PC-3 (cell line): ENCODE measurements at places on chromosomes 13 and 19. TPM values are rescaled to one million over a fixed set of nuclear protein-coding genes. Genes with fewer than 3 reads are reported as not detected.

Gene ADGRE2
- 2.5 and 4.2 TPM in 2 replicates for total RNA-seq

- H3K27me3 ChIP-seq = no peaks in the 10 kb centered on the region
- no peaks in the 10 kb centered on the region for H3K4me1 ChIP-seq
- no peak for DNase-seq
- no peak overlapping the region for H3K27ac ChIP-seq
- no peak overlapping the region for H3K4me3 ChIP-seq
These were observed 16.6 kb upstream of the SHKBP1 start for GRCh38 chr19:40560092-40560507.

DNA sequence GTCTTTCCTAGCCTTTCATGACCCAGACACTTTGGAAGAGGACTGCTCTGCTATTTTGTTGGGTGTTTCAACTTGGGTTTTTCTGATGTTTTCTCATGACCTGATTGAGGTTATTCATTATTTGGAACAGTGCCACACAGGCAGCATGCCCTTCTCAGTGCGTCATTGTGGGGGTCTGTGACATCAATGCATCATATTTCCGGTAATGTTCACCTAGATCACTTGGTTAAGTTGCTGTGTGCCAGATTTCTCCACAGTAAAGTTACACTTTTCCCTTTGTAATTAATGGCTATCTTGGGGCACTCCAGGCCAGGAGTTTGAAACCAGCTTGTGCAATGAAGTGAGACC, 124.4 kb downstream of the SIPA1L3 start:
- peak overlapping the region; percentile 55 for H3K27ac ChIP-seq
- DNase-seq = peak; percentile 14
- H3K4me3 ChIP-seq = no peak overlapping the region

DNA sequence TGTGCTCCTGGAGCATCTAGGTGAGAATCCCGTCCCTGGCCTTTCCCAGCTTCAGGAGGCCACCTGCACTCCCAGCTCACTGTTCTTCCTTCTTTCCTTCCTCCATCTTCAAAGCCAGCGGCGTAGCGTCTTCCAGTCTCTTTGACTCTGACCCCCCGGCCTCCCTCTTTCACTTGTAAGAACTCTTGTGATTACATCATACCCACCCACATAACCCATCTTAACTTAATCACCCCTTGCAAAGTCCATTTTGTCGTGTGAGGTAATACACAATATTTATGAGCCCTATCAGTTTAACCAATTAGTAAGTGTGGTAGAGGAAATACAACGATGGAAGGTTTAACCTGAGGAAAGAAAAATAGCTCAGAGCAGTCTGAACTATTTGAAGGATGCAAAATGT, 4.6 kb upstream of the CDC16 start:
- H3K27me3 ChIP-seq = no peaks in the 10 kb centered on the region
- no peaks in the 10 kb centered on the region; the same call in 1 of the 2 replicates for H3K36me3 ChIP-seq
- no peak overlapping the region for H3K27ac ChIP-seq
- no peak overlapping the region for H3K4me3 ChIP-seq

- H3K4me3 ChIP-seq = peak within 1 kb of the TSS; percentile 59; the same call in 1 of the 2 replicates
- no peak within 1 kb of the TSS for H3K27ac ChIP-seq
- H3K27me3 ChIP-seq = peaks cover 14% of the 10 kb centered on the region; the same call in 1 of the 2 replicates
- no peaks in the 10 kb centered on the region for H3K36me3 ChIP-seq
- DNase-seq = no peak
- H3K4me1 ChIP-seq = peaks cover 7% of the 10 kb centered on the region; the same call in 1 of the 2 replicates
These were observed at the start of gene ELAVL3 for GRCh38 chr19:11480715-11481533. TSS of gene ELAVL3 (minus strand) at chr19:11481046. CDS start at chr19:11480608, 438 bp downstream.

- H3K27me3 ChIP-seq = no peaks in the 10 kb centered on the region
- H3K27ac ChIP-seq = no peak overlapping the region
- H3K4me3 ChIP-seq = no peak overlapping the region
- no peaks in the 10 kb centered on the region for H3K4me1 ChIP-seq
These were observed 29.2 kb downstream of the PHF11 start for GRCh38 chr13:49524740-49525501.

DNA sequence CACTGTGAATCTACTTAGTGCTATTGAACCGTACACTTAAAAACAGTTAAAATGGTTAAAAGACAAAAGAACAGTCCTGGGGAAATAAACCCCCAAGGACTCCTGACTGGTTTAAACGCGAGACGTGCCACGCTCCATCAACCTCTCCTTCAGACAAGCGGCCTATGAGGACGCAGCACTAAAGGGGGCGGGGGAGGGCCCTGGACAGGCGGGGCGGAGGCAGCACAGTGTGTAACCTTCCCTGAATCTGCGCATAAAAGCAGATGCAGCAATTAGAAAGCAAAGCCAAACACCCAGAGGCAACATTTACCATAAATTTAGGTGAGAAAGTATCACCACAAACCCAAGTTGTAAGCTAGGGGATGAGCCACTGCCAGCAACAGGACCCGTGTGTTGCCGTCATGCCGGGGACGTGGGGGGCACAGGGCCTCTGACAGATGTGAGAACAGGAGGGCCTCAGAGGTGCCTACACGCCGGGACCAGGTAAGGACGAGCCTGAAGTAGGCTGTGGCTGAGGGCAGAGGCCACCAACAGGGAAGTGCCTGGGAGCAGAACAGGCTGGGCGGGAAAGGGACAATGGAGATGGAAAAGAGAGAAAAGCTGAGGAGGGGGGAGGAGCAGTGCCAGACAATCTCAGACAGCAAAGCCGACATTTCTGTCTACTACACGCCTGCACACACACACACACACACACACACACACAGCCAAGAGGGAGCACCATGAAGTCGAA, 15.3 kb upstream of the ADPRHL1 start:
- H3K36me3 ChIP-seq = no peaks in the 10 kb centered on the region
- DNase-seq = no peak
- H3K4me1 ChIP-seq = no peaks in the 10 kb centered on the region
- H3K27me3 ChIP-seq = no peaks in the 10 kb centered on the region

DNA sequence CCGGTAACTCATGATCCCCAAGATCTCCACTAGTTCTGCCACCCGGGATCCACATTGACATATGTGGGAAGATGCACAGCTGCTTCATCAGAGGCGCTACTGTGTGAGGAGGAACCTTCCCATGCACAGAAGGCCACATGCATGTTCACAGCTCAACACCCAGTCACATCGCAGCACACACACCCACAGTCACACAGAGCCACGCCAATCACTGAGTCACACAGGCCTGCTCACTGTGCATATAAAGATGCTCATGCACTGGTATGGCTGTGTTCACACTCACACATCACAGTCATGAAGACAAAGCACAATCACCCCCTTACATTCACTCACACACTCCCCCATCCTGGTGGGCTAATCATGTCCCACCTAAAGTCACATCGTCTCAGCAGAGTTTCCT, 9.8 kb downstream of the CLC start:
- DNase-seq = no peak
- H3K4me1 ChIP-seq = no peaks in the 10 kb centered on the region
- no peak overlapping the region for H3K4me3 ChIP-seq

Gene PGLYRP1
- not detected in 2 replicates for total RNA-seq

DNA sequence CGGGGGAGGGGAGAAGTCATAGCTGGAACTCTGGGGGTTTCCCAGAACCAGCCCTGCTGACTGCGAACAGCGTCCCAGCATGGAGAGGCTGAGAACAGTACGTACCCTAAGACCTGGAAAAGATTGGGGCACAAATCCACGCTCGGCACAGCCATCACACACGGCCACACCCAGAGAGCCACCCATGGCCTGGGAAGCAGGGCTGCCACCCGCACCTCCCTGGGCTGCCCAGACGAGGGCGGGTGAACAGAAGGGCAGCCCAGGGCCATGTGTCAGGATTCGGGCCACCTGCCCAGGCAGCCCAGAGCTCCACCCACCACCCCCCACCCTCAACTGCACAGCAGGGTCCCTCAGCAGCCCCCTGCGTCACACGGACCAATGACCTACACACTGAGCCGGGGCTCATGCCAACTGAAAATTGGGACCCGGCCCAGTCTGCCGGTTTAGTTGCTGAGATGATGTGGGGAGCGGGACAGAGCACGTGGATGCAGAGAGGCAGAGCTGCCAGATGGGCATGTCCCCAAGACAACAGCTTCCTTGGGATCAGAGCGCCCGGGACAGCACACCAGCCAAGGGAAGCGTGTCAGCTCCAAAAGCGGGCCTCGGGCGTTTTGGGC, 8.5 kb downstream of the UBXN6 start:
- no peaks in the 10 kb centered on the region for H3K36me3 ChIP-seq
- no peak overlapping the region for H3K4me3 ChIP-seq
- no peak for DNase-seq
- H3K27me3 ChIP-seq = no peaks in the 10 kb centered on the region

DNA sequence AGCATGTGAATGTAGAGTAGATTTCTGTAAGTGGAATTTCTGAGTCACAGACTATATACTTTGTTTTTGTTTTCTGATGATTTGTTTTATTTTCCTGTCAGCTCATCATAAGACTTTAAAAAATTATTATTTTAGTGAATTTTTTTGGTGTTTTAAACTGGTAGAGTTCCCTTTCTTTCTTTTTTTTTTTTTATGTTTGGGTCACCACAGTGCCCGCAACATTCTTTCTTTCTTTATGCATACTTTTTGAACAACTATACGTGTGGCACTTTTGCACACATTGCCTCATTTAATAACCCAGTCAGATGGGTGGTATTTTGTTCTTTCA, 46.0 kb downstream of the WDFY2 start:
- peaks cover 22% of the 10 kb centered on the region for H3K4me1 ChIP-seq
- no peak overlapping the region for H3K4me3 ChIP-seq
- no peak for DNase-seq
- no peaks in the 10 kb centered on the region for H3K27me3 ChIP-seq

- no peaks in the 10 kb centered on the region for H3K27me3 ChIP-seq
- no peak for DNase-seq
- no peaks in the 10 kb centered on the region for H3K36me3 ChIP-seq
These were observed 276.3 kb upstream of the SOX21 start for GRCh38 chr13:94988654-94989053.

- DNase-seq = no peak
- no peak overlapping the region for H3K4me3 ChIP-seq
- no peak overlapping the region for H3K27ac ChIP-seq
- H3K4me1 ChIP-seq = peaks cover 13% of the 10 kb centered on the region
These were observed 4.1 kb upstream of the RPS9 start for GRCh38 chr19:54196536-54196935.

- H3K27me3 ChIP-seq = no peaks in the 10 kb centered on the region
- DNase-seq = no peak
- H3K4me1 ChIP-seq = no peaks in the 10 kb centered on the region
- H3K4me3 ChIP-seq = no peak overlapping the region
- H3K27ac ChIP-seq = no peak overlapping the region
- no peaks in the 10 kb centered on the region for H3K36me3 ChIP-seq
These were observed 31.4 kb upstream of the C13orf46 start for GRCh38 chr13:114005206-114005724.

Gene KLK2
- total RNA-seq = not detected in 2 replicates

DNA sequence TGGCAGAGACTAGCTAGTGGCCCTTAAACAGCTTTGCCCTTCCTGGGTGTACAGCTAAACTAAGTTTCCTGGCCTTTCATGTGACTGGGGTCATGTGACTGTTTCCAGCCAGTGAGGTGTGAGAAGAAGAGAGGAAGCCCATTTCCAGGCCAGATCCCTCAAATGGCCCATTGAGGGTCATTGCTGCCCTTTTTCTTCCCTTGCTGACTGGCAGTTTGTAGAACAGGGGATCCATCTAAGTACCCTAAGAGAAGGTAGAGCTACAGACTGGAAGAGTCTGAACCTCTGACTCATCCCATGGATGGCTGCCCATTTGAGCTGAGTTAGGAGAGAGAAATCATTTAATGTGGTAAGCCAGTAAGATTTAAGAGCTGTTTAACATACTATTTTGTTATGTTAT, 2.8 kb downstream of the SWSAP1 start:
- H3K27me3 ChIP-seq = no peaks in the 10 kb centered on the region
- peak overlapping the region; percentile 73 for H3K27ac ChIP-seq
- peaks cover 64% of the 10 kb centered on the region for H3K4me1 ChIP-seq
- peak; percentile 96 for DNase-seq
- no peaks in the 10 kb centered on the region for H3K36me3 ChIP-seq
- no peak overlapping the region for H3K4me3 ChIP-seq
